ENCODE measurements at places on chromosomes 1 and 21.

DNA sequence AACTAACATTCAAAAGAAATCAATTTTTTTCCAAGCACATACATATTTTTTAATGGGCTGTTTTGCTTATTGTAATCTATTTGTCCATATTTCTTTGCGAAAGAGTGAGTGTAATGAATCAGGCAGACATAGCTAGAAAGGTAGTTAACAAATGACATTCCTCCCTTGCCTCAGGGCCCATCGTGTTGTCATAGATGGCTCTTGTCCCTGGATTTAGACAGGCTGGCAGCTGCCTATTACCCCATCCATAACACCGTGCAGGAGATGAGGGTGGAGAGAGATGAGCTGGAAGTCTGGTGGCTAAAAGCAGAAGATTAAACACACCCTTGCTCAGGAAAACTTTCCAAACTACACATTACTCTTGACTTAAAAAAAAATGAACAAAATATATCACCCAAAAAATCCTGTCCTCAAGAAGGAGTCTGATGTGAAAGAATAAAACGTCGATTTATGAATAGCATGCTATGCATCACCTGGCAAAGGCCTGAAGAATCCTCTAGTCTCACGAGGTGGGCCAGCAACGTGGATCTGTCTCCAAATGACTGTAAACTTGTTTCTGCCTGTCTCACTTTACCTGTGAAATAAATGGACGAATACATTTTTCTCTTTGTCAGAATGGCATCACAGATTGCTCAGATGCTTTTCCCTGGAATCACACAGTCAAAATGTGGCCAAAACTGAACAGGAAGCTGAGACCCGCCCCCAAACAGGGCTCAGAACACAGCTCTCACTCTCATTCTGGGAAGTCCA is 55.7 kb downstream of the C21orf91 start:
- no peak for DNase-seq

DNA sequence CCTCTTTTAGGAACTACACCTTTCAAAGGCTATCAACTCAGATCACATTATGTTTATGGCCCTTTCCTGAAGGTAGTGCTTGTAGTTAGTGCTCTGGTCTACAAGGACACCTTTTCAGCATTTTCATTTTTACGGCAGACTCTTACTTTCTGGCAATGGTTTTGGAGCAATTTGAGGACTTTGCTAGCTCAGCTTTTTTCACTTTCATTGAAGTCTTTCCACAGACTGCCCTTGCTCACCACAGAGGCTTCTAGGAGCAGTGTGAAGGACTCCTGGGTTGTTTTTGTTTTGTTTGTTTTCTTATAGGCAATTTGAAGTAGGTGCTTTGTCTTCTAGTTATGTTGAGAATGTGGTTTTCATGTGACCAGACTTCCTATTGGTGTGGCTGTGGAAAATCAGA is 43.1 kb downstream of the CD55 start:
- DNase-seq: no peak

DNA sequence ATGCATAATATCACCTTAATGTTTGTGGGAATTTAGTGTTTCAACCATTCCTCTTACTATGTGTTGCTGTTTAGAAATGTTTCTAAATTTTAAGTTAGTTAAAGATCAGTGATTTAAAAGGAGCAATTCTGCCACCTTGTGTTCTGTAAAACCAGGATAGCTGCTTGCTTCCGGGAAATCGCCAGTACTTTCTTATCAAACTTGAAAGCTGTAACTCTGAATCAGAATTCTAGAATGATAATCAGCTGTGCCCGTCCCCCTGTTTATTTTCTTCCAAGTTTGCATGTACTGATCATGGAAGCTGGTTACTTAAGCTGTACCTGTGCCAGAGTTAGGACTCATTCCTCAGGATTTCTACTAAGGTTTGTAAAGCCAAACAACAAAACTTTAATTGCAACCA is 656.4 kb downstream of the LTN1 start:
- DNase-seq: no peak

DNA sequence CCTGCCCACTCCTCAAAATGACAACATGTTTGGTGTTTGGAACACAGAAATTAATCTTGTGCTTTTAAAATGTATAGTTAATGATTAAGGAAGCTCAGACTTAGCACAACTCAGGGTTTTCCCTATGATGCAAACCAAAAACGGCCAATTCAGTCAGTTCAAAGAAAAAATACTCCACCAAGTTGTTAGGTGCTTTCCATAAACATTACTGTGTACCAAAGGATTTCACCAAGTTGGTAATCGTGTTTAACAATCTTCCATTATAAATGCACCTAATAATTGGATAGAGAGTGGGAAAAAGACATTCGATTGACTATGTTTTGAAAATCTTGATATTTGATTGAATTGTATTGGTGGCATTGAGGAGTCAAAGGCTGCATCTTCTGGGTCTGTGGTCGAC is 33.3 kb upstream of the DUSP10 start:
- DNase-seq: no peak

DNA sequence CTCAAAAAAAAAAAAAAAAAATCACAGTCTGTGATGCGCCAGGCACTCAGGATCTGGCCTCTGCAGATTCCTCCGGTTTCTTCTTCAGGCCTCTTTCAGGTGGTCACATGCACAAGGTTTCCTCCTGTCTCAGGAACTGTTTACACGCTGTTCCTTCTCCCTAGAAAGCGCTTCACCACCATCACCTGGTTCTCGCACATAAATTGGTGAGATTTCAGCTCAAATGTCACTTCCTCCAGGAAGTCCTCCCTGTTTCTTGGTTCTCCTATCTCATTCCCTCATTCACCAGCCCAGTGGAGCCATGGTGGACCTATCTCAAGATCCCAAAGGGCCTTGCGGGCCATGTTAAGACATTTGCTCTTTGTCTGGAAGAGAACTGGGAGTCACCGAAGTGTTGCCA is 26.7 kb downstream of the HMGN2 start:
- no peak for DNase-seq

DNA sequence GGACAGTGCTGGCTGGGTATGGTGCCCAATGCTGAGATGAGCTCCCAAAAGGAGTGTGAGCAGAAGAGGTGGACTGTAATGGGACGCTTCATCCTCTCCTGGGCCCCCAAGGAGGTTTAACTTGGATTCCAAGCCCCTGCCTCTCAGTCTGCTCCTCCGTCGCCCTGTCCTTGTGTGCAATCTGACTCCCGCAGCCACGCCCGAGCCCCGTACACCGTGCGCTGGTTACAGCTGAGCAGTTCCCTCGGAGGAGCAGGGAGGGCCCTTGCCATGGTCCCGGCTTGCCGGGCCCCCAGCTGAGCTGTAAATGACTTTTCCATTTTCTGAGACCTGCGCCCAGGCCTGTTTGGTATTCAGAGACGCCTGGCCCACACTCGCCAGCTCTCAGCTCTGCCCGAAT is 53.7 kb downstream of the PAX7 start:
- DNase-seq: no peak

- DNase-seq: no peak
These were observed 19.0 kb upstream of the L1TD1 start for GRCh38 chr1:62175568-62176179.

DNA sequence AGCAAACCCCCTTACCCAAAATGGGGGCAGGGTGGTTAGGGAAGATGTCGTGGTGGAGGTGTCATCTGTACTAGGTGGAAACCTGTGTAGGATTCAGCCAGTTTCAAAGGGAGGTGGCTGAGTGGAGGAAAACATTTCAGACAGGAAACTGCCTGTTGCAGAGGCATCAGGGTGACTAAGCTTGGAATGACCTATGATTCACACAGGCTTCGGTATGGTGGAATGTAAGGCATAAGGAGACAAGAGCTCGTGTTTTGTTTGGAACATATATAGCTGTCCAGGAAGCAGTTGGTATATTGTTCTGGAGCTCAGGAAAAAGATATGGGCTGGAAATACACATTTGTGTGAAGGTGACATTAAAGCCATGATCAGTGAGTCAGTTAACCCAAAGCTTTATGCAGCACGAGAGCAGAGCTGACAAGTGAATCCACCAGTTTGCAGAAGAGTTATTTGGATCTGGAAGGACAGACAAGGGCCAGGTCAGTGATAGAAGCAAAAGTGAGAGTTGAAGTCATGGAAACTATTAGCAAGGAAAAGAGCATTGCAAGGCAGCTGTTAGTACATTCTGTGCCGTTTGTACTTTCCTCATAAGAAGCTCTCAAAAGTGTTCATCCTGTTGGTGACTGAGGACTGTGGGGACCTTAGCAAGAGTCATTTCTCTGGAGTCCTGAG is 12.2 kb downstream of the UTP25 start:
- peak; percentile 47 for DNase-seq

GRCh38 chr1:32012709-32013385 is 821 bp upstream of the KHDRBS1 start:
- DNase-seq: no peak

DNA sequence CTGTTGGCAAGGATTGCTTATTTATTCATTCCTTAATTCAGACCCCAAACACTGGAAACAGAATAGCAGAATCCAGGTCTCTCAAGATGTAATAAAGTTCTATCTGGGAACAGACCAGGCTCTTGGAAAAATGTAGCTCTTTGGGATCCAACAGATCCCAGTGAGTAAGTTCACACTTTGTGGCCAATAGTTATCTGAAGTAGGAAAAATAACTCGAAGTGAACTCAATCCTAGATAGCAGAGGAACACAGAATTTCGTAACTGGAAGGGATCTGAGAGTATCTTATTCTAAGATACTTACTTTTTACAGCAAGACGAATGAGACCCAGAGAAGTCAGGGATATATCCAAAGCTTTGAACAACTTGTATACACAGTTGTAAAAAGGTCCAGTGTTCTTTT is 150.7 kb upstream of the CD34 start:
- no peak for DNase-seq

GRCh38 chr1:188425687-188426086 is 1596.9 kb downstream of the PLA2G4A start:
- DNase-seq: no peak

- no peak for DNase-seq
These were observed 86.4 kb downstream of the BCAR3 start for GRCh38 chr1:93595266-93595665.

- DNase-seq: no peak
These were observed 87.4 kb downstream of the GPR52 start for GRCh38 chr1:174535207-174535606.

DNA sequence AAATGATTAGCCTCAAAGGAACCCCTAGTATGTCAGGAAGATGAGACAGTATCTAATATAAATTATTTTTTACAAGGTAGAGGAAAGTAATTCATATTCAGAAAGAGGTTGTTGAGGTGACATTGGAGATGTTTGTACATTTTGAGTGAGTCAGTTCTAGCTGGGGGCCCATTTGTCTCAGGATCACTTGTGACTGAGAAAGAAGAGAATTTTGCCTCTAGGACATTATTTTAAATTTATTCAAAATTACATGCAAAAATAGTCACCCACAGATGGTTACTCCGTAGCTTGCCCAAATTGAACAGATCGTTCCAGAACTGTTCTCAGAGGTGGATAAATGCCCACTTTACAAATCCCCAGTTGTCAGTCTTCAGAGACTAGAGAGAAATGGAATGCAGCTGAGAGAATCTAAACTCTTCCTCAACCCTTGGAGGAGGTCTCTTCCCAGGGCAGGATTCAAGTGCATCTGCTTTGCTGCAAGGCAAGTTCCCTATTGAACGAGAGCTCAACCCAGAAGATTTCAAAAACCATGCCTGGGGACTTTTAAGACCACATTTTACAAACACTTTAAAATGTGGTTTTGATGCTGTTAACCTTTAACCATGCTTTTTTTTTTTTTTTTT is 987.8 kb upstream of the ADAMTS5 start:
- DNase-seq: no peak

DNA sequence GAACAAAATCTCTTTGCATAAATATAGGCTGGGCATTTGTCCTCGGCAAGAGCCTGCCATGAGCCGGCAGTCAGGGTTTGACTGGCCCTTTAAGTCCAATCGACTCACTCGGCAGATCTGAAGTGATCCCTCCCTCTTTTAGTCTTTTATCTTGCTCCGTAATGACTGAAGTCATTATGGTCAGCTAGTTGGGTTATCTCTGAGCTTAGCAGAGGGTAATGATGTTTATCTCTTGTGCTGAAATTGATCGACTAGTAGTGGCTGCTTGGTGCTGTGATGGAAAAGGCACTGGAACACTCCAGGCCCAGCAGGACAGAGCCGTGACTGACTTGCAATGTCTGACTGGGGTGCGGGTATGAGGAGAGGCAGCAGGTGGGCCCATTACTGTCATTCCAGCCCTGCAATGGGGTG is 468 bp upstream of the ABCA4 start:
- no peak for DNase-seq

- no peak for DNase-seq
These were observed 11.4 kb downstream of the SAMD11 start for GRCh38 chr1:934991-935750.

GRCh38 chr1:205448540-205449253 is 7.1 kb downstream of the BLACAT1 start:
- no peak for DNase-seq

- no peak for DNase-seq
These were observed 28.9 kb downstream of the PLPPR5 start for GRCh38 chr1:98975810-98976209.

DNA sequence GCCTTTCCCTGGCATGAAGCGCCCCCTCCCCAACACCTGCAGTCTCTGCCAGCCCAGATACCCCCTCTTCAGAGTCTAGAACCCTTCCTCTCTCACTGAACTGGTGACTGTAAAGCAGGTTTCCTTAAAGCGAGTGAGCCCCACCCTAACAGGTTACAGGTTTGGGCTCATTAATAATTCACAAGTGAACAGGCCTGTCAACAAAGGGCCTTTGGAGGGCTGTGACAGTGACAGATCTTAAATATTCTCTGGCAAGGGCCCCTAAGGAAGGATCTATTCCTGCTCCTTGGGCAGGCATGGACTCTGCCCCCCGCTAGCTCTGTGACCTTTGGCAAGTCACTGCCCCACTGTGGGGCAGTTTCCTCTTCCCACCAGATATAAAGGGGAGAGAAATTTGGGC is 5.6 kb upstream of the TTC39A start:
- no peak for DNase-seq

GRCh38 chr1:68269637-68270430 is 37.5 kb upstream of the WLS start:
- DNase-seq: peak; percentile 28

DNA sequence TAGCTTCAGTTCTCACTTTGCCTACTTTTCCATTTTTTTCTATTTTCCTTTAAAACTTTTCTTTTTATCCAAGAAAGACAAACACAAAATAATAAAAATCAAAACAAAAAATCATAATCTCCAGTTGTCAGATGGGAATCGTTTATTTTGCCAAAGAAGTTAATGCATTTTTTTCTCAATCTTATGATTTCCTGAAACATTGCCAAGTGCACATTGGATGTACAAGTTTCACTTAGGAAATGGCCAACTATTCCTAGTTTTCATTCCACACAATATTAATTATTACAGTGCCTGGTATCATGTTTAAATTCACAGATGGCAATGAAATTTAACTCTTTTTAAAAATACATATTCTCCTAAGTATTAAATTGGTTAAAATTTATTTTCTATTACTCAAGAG is 1050.5 kb downstream of the TTLL7 start:
- no peak for DNase-seq

Data from 8988T (cell line).